ENCODE measurements at places on chromosomes 11 and 22.

DNA sequence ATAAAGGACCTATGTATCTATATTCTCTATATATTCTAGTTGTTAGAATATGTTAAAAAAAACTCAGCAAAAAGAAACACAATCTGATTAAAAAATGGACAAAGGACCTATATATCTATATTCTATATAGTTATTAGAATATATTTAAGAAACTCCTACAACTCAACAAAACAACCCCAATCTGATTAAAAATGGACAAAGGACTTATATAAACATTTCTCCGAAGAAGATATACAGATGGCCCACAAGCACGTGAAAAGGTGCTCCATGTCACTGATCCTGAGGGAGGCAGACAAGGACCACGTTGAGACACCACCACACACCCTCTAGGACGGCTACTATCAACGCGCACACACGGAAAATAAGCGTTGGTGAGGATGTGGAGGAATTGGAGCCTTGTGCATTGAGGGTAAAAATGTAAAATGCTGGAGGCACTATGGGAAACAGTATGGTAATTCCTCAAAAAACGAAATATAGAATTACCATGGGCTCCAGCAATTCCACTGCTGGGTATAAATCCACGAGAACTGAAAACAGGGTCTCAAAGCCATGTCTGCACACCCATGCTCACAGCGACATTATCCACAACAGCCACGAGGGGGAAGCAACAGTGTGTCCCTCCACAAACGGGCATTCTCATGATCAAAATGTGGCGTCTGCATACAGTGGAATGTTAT is 22.7 kb downstream of the YPEL1 start:
- H3K36me3 ChIP-seq, result no peaks in the 10 kb centered on the region
- peaks cover 26% of the 10 kb centered on the region for H3K4me1 ChIP-seq
- H3K4me3 ChIP-seq, result peak overlapping the region; percentile 39
- H3K27me3 ChIP-seq, result no peaks in the 10 kb centered on the region
- DNase-seq, result peak; percentile 78

DNA sequence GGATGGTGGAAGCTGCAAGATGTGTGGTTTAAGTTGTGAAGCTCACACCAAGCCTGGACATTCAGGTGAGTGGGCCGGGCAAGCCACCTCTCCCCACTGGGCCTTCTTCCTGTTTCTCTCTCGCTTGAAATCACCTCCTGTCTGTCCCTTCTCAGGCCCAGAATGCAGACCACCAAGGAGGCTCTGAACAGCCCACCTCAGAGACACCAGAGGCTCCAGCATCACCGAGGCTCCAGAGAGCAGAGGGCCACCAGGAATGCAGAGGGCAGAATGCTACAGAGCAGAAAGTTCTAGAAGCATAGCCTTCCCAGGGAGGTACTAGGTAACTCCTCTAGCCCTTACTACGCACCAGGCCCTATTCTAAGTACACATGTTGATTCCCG is 14.8 kb upstream of the IL2RB start:
- DNase-seq, result no peak
- H3K36me3 ChIP-seq, result no peaks in the 10 kb centered on the region
- no peak overlapping the region for H3K4me3 ChIP-seq
- H3K27me3 ChIP-seq, result peaks cover 11% of the 10 kb centered on the region
- no peak overlapping the region for H3K27ac ChIP-seq

DNA sequence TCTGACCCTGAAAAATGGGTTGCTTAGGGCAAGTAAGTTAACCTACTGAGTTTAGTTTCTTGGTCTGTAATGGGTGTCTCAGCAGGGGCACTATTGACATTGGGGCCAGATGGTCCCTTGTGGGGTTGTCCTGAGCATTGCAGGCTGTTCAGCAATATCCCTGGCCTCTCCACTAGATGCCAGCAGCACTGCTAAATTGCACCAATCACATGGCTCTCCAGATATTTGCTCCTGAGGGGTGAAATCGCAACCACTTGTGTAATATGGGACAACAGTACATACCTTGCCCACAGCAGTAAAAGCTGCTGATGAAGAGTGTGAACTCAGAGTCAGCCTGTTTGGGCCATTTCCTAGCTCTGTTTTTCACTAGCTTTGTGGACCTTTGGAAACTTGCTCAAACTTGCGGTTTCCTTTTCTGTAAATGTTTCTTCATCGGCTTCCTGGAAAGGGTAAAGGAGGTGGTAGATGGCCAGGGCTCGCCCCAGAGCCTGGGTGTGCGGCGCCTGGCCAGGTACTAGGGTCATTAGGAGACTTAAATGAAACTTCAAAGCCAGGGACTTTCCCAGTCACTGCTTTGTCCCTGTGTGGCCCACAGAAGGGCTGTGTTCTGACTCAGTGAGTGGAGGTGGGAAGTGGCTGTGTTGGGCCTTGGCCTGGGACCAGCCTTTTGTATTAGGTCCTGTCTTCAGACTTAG is 13.0 kb downstream of the NCF4 start:
- DNase-seq, result peak; percentile 97
- H3K36me3 ChIP-seq, result no peaks in the 10 kb centered on the region
- peak overlapping the region; percentile 90 for H3K27ac ChIP-seq
- peaks cover 29% of the 10 kb centered on the region for H3K4me1 ChIP-seq

GRCh38 chr11:57638005-57638781 is 11.5 kb downstream of the YPEL4 start:
- no peaks in the 10 kb centered on the region for H3K27me3 ChIP-seq
- peak overlapping the region; percentile 96 for H3K27ac ChIP-seq
- peak overlapping the region; percentile 92 for H3K4me3 ChIP-seq
- DNase-seq, result peak; percentile 87

GRCh38 chr22:44267856-44268255 is 44.9 kb downstream of the SHISAL1 start:
- H3K27ac ChIP-seq, result no peak overlapping the region
- no peaks in the 10 kb centered on the region for H3K27me3 ChIP-seq
- H3K4me1 ChIP-seq, result no peaks in the 10 kb centered on the region

- no peaks in the 10 kb centered on the region for H3K36me3 ChIP-seq
- no peak overlapping the region for H3K27ac ChIP-seq
- H3K4me1 ChIP-seq, result no peaks in the 10 kb centered on the region
- peaks cover 38% of the 10 kb centered on the region for H3K27me3 ChIP-seq
Observed at GRCh38 chr22:23499845-23500500, 80.1 kb downstream of the IGLL1 start.

Data from MCF 10A (cell line).